Stimulated activated CD4-positive, alpha-beta T cell treated with anti-CD3 and anti-CD28 coated beads, Interleukin-1b, Interleukin-23, amount 100 ng/mL, for 4 hours (primary cell): ENCODE measurements at places on chromosomes 12 and 14.

DNA sequence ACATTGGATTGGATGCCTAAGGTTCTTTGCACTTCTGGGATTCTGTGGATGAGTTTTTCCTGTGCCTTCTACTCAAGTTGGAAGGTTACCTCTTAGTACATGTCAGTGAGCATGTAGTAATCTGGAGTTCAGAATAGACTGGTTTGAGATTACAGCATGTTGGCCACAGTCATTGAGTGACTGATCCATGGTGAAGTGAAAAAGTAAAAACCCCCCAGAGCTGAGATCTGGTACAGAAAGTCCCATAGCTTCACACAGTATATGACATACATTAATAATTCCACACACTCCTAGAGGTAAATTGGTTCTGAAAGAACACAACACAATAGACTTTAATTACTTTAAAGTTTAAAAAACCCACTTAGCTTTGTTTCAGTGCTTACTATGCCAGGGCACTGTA, 11.9 kb upstream of the CCND2 start:
- no peak for DNase-seq

DNA sequence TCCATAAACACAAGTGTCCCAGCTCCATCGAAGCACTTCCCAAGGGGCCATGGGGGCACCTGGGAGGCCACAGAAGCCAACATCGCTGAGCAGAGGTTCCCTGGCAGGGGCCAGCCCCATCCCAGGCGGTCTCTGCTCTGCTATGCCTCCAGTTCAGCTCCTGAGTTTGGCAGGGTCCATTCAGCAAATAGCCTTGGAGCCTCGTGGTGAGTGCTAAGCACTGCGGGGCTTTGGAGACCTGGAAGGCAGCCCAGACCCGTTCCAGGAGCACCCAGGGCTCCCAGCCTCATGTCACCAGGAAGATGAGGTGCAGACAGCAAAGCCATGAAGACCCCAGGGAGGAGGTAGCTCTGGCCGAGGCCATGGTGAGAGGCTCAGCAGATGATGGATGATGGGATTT, 109.5 kb downstream of the LGMN start:
- DNase-seq, result no peak

- DNase-seq, result no peak
These were observed 303 bp downstream of the PUS7L start for GRCh38 chr12:43758247-43758727.

- DNase-seq, result no peak
These were observed 2.3 kb upstream of the CLBA1 start for GRCh38 chr14:104983231-104983721.

DNA sequence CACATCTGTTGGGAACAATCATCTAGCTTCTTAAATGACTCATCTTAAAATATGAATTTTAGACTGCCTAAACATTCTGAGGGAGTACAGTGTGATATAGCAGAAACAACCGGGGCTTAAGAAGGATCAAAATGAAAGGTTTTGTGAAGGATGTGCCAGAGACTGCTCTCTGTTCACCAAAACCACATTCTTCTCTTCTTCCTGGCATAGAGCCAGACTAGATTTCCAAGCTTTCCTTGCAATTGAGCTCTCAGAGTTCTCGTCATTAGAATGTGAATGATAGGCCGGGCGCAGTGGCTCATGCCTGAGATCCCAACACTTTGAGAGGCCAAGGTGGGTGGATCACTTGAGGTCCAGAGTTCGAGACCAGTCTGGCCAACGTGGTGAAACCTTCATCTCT, 94.5 kb downstream of the LRRIQ1 start:
- DNase-seq, result no peak

DNA sequence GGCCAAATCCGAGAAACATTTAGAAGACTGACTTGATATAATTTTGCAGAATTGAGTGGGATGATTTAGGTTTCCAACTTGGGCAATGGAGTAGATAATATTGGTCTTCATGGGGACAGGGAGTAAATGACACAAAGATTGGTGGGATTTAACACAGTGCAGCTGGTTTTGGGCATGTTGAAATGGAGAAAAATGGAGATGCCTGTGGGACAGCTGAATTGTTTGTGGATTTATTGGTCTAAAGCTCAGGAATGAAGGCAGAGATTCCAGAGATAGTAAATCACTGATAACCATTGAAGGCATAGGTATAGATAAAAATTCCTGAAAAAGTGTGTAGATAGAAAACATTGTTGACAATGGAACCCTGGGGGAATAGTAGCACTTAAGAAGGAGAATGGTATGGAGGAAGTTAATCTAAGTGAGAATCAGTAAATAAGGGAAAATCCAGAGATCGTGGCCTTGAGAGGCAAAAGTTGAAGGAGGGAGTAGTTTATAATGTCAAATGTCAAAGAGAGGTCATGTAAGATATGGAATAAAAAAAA, 120.9 kb upstream of the ATP2B1 start:
- no peak for DNase-seq

DNA sequence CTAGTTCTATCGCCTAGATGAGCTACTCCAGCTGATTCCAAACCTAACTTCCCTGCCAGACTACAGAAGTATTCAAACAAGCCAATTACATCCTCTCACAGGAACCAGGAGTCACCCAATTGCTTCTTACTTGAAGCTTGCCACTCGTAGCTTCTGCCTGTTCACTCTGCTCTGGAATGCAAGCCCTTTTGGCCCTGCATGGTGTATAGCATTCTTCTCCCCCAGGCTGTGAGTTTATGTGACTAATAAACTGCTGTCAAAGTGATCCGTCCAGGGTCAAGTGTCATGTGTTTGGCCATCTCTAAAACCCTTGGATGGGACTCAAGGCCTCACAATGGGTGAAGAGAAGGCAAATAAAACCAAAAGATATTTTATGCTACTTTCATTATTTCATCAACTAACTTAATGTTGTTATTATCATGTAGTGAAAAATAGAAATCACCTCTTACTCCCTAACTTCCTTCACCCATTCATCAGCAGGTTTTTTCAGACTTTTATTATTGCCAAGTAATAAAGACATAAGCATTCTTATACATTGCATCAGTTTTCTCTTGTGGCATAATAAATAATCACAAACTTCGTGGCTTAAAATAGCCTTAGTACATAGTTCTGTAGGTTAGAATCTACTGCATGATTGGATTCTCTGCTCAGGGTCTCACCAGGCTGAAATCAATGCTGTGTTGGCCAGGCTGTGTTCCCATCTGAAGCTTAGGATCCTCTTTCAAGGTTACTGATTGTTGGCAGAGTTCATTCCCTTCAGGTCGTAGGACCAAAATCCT, 1981.7 kb upstream of the FLRT2 start:
- no peak for DNase-seq

- no peak for DNase-seq
These were observed 73.7 kb upstream of the RAP1B start for GRCh38 chr12:68536885-68537485.

DNA sequence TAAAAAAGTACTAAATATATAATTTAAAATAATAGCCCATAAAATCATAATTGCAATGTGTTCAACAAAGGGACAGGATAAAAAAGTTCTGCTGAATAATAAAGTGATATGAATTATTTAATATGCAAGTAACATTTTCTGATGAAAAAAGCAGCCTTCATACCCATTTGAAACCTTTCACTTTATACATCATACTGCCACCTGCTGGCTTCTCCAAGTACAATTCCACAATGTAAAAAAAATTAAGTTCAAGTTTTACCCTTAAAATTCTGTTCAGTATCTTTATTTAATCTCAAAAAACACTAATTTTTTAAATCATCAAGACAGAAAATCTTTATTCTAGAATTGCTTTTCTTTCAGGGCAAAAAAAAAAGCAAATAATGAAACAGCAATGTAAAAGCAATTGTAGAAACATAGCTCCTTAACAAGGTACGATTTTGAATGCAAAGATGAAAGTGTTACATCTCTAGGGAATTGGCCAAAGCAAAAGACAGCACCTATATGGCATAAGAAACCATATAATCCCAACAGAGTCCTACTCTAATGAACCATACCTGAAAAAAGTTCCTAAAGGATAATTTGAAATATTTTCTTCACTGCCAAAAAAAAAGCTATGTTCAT, 15.0 kb downstream of the MDM1 start:
- peak; percentile 53 for DNase-seq

DNA sequence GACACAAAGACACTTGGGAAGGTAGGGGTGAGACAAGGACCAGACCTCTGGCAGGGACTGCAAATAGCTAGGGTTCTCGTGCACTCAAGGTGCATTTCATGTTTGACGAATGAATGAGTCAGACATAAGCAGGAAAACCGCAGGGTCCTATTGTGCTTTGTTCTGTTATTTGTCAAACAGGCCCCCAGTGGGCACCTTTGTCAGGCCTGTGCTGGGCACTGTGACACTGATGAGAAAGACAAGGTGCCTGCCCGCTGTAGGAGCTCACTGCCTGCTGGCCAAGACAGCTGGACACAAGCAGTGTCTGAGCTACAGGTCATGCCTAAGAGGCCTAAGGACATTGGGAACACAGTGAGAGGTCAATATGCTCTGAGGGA, 2.3 kb downstream of the OTUB2 start:
- peak; percentile 15 for DNase-seq

DNA sequence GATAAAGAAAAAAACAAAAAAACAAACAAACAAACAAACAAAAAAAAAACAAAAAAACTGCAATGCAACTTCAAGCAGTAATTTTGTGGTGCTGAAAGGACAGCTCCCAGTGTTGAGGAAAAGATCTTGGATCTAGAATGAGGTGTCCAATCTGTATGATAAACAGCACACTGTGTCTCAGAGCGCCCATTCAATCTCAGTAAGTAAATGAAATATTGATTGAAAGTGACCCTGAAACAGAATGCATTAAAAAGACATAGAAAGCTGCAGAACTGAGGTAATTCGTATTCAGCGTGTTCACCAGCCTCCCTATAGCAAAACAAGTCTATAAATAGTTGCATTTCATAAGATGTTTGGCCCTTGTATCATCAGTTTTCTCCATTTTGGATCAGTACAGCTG, 153.0 kb downstream of the NOVA1 start:
- no peak for DNase-seq

- DNase-seq, result no peak
These were observed 160.5 kb downstream of the PIK3C2G start for GRCh38 chr12:18421867-18422266.

- DNase-seq, result no peak
These were observed 73.7 kb upstream of the OTOGL start for GRCh38 chr12:80025638-80026037.

- no peak for DNase-seq
These were observed 442.5 kb downstream of the NRXN3 start for GRCh38 chr14:78612666-78613065.

DNA sequence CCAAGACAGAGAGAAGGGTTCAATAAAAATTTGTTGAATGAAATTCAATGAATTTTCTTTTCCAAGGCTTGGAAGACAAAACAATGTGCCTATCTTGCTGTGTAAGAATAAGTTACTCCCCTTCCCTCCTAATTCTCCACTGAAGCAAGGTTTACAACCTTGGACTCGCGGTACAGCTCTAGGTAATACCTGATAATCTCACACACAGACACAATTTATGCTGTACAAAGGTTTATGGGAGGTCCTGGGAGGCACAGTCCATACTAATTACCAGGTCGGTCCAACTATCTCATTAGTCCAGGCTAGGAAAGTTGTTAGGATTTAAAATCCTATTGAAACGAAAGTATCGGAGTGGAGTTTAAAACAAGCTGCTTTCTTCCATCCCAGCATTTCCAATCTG, 42.6 kb downstream of the NELL2 start:
- no peak for DNase-seq

DNA sequence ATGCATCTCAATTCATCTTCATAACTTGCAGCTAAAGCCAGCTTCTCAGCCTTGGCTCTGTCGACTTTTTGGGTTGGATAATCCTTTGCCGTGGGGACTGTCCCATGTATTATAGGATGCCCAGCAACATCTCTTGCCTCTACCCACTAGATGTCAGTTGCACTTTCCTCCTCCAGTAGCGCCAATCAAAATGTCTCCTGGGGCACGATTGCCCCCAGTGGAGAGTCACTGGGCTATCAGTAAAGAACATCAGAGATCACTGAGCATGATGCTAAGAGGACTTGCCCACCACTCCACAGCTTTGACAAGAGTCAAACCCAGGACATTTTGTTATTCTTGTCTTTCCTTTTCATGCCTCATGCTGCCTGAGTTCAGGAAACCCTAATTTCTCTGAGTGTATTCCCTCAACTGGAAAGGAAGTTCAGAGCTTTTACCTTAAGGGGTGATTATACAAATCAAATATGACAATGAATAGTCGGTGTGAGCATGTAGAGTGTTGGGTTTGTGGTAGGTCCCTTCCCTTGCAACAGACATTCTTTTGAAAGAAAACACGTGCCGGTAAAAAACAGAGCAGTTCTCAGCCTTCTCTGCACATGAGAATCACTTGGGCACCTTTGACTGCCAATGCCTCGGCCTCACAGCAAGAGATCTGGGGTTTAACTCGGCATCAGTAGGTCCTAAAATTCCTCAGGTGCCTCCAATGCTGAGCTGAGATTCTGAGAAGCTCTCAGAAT, 980.6 kb downstream of the VRK1 start:
- no peak for DNase-seq

DNA sequence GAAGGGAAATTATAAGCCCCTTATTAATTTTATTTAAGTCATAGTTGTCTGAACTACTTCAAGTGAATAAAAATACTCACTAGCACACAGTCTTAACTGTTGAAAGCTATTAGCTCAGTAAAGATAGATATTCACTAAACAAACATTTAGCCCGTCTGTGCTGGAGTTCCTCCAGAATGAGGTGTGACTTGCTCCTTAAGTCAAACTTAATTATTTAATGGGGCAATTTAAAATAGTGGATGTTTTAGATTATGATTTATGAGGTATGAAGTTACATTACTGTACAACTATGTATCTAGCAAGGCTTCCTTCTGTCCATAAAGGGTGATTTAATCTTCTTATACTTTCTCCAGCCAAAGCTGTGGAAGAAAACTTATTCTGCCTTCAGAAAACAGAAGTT, 414.0 kb upstream of the FLRT2 start:
- DNase-seq, result no peak

GRCh38 chr14:61482348-61483206, 161.2 kb downstream of the PRKCH start:
- DNase-seq, result no peak

DNA sequence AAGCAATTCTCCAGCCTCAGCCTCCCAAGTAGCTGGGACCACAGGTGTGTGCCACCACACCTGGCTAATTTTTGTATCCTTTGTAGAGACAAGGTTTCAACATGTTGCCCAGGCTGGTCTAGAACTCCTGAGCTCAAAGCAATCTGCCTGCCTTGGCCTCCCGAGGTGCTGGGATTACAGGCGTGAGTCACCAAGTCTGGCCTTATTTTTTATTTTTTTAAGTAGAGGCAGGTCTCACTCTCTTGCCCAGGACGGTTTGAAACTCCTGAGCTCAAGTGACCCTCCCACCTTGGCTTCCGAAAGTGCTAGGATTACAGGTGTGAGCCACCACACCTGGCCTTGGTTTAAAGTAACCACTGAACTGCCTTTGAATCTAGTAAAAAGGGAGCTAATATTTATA, 56.8 kb downstream of the SPPL3 start:
- DNase-seq, result no peak

- DNase-seq, result no peak
These were observed 166.6 kb downstream of the KITLG start for GRCh38 chr12:88413646-88414045.
